Myocyte (in vitro differentiated cells): ENCODE measurements at places on chromosomes 6 and 20.

DNA sequence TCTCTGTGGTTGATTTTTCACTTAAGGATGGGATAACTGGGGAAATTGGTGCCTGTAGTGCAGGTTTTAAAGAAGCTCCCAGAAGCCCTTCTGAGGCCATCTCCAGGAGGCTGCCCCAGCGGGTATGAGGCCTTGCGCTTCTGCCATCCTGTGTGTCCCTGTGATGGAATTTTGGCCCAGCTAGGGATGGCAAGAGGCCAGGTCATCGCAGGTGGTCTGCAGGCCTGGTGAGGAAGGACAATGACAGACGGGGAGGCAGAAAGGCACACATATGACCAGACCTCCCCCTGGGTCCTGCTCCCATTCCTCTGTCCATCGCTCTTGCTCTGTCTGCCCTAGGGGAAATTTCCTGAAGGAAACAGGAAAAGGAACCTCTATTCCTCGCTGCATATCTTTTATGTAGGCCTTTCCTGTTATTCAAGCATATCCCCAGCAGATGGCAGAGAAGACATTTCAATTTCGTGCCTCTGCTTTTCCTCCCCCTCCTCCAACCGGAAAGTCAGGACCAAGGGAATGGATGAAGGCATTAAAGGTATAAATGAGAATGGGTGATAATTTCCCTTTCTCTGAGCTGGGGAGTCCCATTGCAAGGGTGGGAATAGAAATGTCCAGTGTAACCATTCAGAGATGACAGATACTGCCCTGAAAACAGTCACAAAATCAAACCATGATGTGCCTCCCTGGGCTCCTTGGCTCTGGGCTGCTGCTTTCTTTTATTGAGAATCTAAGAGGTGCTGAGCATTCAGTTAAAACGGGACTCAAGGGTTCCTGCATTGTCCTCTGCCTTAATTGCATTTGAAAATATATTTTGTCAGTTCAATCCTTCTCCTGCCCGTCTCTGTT is 17.6 kb upstream of the HLA-F start:
- DNase-seq, result peak; percentile 66

GRCh38 chr6:130377371-130377770 is 11.6 kb downstream of the TMEM200A start:
- DNase-seq, result no peak

DNA sequence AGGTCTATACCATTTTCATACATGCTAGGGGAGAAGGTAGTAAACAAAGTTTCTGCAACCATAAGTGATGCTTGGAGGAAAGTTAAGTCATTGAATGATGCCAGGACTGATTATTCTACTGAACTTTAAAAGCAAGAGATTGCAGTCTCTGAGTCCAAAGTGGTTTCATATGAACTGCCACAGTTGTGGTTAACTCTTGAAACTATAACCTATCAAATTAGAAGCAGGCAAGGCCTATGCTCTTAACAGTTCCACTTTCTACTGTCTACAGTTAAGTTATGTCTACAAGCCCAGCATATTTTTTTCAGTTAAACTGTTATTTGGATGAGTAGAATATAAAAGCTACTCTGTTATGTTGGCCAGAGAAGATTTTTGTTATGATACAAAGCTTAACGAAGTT is 326.5 kb upstream of the RUNX2 start:
- no peak for DNase-seq

DNA sequence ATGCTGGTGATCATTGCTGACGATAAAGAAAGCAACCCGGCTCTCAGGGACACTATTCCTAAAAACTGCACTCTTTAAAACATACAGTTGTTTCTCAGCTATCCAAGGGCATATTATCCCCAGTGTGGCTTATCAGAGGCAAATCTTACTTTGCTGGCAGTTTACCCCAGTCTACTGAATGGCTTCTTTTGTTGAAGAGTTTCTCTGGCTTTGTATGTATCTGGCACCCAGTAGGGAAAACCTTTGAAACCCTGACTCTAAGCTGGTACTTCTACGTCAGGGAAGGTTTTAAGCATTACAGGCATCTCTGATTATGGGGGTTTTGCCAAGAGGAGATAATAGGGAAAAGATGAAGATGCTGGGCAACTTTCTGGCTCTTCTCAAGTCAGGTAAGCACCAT is 637.6 kb upstream of the CHD6 start:
- DNase-seq, result no peak

GRCh38 chr6:10550764-10551163 is 29.6 kb downstream of the GCNT2 start:
- no peak for DNase-seq
